ENCODE measurements at places on chromosomes 6 and 20.

DNA sequence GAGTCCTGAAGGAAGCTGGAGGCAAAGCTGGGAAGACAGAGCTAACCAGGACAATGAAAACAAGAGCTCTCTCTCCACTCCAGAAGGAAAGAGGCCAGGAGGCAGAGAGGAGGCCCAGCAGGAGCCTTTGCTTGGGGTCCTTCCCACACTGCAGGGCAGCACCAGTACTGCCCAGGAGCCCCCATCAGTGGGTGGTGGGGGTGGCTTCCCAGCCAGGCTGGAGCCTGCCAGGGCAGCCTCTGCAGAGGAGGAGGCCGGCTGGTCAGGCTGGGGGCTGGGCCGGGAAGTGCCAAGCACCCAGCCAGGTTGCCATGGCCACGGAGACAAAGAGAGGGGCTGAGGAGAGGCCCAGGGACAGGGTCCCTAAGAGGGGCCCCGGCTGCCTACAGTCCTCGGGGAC is 33.4 kb downstream of the PREX1 start:
- DNase-seq, result no peak

- no peak for DNase-seq
Observed at GRCh38 chr20:5947276-5947675, 3.1 kb downstream of the TRMT6 start.

DNA sequence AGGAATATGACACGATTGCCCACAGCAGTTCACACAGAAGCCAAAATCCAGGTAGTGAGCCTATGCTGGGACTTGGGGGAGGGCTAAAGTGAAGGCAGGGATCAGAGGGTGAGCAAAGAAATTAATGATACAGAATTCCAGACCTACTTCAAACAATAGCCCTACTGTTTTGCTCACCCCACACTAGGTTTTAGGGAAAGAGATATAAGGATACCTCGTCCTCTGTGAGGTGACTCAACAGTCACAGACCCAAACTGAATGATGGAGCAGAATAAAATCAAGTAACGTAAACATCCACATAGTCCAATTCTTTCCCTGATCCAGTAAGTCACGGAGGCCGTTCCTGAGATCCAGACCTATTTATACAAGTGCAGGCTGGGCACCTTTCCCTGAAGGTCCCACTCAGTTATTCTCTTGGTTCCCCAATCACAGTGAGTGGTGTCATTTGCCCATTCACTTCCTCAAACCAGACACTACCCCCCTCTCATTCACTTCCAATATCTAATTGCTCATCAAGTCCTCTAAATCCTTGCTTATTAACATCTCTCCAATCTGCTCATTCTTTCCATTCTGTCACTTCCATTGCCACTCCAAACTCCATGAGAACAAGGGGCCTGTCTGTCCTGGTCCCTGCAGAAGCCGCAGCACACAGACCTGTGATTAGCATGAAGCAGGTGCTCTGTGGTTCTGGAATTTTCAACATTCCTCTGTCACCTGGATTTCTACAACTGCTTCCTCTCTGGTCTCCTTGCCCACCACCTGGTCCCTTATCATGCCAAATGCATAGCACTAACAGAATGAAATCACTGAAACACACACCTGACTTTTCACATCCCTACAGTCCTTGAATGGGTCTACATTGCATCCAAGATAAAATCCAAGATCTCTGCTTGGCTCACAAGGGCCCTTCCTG is 55.9 kb downstream of the ATXN1 start:
- no peak for DNase-seq

DNA sequence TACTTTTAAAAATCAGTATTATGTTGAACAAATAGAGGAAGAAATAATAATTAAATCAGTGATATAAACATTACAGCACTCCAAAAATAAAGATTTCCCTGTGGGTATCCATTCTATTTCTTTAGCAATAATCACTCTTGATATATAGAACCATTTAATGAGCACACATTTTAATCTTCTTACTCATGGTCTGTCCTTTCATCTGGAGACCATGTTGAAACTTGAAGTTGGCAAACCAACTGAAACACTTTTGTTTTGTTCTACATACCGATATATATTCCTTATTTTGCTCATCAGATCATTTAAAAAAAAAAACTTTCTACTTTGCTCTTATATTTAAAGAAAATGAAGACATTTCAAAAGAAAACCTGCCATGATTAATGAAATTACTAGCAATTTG is 13.4 kb downstream of the C6orf58 start:
- DNase-seq, result no peak

DNA sequence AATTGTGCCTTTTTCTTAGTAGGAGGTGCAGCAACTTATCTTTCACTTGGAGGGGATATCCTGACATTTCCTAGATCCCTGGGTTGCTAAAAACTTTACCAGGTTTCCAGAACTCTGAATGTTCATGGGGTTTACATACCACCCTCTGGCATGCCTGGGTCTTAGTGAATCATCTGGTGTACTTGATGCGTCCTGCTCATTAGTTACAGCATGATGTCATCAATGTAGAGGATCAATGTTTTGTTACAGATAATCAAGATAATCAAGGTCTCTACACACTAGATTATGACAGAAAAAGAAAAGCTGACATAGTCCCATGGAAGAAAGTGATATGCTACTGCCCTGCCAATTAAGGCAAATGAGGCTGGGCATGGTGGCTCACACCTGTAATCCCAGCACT is 27.0 kb downstream of the FITM2 start:
- no peak for DNase-seq

DNA sequence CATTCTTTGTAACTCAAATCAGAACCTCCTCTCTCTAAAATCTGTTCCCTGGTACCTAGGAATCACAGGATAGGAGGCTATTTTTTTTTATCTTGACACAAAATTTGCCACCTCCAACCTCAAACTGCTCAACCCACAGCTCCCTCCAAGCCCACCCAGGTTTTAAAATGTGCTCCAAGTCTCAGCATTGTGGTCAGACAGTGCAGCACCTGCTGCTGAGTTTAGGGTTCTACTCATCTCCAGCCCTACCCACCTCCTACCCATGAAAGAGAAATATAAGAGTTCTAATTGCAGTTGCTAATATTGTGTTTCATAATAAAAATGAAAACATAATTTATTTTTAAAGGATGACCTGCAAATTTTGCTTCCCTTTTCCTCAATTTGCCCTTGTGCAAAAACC is 496.5 kb downstream of the MAFB start:
- no peak for DNase-seq

GRCh38 chr6:14499841-14500240 is 382.3 kb downstream of the CD83 start:
- DNase-seq, result no peak

DNA sequence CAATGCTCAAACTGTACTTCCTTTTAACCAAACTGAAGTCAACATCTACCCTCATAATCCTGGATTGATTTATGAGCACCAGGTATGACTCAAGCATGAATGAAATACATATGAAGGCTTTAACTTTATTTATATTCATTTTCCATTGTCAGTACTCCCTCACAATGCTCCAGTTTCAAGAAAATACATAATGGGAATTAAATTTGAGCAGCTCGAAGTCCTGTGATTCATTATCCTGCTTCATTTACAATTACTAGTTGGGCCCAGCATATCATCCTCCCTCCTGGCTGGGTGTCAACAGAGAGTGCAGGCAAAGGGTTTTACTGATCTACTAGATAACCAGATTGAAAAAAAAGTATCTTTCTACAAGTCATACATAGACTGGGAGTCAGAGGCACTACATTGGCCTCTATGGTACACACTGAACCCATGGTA is 10.1 kb downstream of the SAMHD1 start:
- no peak for DNase-seq

GRCh38 chr6:107987805-107988204 is 29.8 kb upstream of the SEC63 start:
- DNase-seq, result no peak

Data from left lung (tissue), 14 donors.